ENCODE measurements at places on chromosomes 4 and X.

DNA sequence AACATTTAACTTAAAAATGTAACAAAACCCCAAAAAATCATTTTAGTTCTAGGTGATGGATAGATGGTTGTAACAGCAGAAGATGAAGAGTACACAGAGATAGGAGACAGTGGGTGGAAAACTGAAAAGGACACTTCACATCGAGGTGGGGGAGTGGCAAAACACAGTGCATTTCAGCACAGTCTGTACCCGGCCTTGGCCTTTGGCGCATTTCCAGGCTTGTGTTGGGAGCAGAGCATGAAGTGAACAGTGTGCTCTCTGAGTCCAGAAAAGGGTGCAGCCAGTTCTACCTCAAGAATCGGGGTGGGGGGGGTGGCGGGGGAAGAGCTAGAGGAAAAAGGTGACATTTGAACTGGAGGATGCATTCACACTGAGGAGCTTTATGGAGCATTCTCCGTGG is 4.3 kb downstream of the TSPYL2 start:
- DNase-seq, result no peak

DNA sequence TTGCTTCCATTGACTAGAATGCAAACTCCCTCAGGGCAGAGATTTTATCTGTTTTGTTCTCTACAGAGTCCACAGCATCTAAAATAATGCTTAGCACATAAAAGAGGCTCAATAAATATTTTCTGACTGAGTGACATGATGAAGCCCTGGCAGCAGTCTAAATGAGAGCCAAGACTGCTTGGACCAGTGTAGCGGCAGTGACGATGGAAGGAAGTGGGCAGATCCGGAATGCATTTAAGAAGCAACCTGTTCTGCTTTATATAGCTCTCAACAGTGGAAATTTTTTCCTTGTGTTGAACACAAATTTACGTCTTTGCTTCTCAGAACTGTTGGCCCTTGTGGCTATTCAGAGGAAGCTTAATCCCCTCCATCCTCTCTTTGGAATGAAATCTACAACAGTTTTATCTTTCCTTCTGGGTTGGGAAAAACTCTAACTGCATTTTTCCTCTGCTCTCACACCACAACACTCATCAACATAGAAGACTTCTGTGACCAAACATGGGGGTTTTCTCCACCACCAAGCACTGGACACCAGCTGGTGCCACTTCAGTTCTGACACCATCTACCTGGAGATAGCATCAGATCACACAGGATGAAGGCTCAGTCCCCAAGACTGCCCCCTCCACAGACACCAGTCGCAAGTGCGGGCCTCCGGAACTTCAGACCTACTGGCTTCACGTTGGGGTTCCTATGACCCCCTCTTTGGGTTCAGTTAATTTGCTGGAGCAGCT is 7.0 kb upstream of the BEND4 start:
- no peak for DNase-seq

GRCh38 chr4:180635281-180635680 is 1607.9 kb upstream of the TENM3 start:
- DNase-seq, result no peak

DNA sequence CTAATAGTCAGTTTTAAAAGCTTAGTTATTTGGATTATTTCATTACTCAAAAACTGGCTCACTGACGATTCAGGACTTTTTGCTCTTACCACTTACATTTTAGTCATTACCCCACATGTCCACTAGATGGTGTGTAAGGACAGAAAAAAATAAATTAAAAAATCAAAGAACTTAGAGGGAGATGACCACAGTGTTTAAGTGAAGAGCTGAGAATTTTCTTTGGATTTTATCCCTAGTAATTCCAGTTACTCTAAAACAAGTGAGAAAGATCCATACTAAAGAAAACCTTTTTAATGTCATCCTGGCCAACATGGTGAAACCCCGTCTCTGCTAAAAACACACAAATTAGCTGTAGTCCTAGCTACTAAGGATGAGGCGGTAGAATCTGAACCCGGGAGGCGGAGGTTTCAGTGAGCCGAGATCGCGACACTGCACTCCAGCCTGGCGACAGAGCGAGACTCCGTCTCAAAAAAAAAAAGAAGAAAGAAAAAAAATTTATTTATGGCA is 26.4 kb upstream of the TMPRSS11B start:
- peak; percentile 55 for DNase-seq

GRCh38 chr4:67892905-67893304 is 9.1 kb upstream of the TMPRSS11D start:
- DNase-seq, result no peak

DNA sequence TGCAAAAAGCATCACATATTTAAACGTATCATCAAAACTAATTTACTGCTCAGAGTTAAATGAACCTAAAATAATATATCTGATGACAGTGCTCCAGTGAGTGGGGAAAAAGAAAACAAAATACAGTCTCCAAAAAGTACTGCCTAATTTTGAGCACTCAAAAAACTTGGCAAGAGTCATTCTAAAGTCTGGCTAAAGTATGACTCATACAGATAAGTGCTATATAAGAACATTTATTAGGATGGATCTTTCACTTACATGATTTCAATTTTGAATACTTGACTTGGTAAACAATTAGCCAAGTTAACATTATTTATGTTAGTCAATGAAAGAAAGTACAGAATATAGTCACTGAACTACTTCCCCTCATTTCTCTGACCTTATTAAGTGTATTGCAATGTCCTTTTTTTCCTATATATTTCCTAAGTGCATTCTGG is 27.2 kb downstream of the FBXO8 start:
- peak; percentile 15 for DNase-seq

Data from astrocyte of the cerebellum (primary cell).